ENCODE measurements at places on chromosomes 16 and 17. TPM values are rescaled to one million over a fixed set of nuclear protein-coding genes. Genes with fewer than 3 reads are reported as not detected.

The CIBAR2 gene
- total RNA-seq = not detected

- peak; percentile 42 for DNase-seq
These were observed 2.0 kb downstream of the ADAT1 start for GRCh38 chr16:75621170-75621477.

- DNase-seq = peak; percentile 84
These were observed at the start of gene DHX58 for GRCh38 chr17:42112552-42113176. Gene DHX58 (minus strand): TSS chr17:42112714. CDS start chr17:42111892, 822 bp downstream.

GRCh38 chr16:73054813-73055482 is 7.0 kb upstream of the ZFHX3 start:
- no peak for DNase-seq

DNA sequence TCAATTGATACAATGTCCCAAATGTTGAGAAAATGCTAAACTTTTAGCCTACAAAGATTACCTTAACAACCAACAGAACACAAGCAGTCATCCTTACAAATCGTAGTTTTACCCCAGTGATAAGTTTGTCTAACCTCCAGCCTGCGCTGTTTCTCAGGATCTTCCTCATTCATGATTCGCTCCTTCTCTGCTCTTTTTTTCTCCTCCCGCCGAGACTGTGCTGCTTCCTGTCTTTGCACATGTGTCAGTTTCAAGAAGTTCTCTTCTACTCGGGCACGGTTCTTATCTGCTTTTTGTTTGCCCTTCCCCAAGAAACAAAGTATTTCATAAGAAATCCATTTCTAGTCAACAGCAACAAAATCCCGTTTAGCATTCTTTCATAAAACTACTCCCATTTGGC is 10.2 kb upstream of the STRADA start:
- DNase-seq = no peak
